Head of caudate nucleus (tissue), 42 donors: ENCODE measurements at places on chromosomes 6 and 20.
A peak's percentile ranks its signal among the peaks of the same experiment; 100 is the strongest.

DNA sequence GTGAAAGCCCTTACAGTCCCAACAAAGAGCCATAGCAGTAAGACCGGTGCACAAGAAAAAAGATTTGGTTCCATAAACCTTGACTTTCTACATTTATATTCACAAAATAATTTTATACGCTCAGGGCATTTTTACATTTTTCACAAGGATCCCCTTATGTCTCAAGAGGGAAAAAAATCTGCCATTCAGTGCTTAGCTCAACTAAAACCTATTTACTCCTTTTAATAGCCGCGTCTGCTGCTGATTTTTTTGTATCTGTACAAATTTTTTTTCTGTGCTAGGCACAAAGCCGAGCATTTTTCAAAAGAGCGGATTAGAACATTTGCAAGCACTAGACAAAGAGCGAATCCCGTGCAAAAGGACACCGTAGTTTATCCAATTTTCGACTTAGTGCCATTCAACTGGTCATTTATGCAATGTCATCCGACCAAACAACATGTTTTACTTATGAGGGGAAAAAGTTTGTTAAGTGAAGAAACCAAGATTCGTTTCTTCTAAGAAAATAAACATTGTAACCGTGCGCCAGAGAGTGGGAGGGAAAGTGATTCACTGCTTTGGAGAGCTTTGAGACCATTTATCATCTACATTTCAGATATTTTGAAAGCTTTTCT, 3.7 kb downstream of the TFAP2D start:
- DNase-seq: no peak

DNA sequence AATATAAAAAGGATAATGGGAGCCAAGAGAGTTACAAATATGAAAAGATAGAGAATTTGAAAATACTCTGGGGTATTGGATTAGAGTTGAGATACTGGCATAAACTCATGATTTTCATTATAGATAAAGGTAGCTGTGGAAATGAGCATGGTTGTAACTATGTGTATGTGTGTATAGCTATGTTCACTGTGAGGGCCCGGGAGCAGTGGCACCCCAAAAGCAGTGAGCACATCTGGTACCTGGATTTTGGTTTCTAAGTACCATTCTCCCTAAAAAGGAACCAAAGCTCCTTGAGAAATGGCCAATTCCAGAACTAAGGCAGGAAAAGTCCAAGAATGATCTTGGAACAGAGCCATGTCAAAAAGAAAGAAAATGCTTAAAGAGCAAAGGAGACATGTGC, 202.4 kb upstream of the QKI start:
- DNase-seq: no peak

GRCh38 chr6:90105506-90106170, 191.0 kb downstream of the BACH2 start:
- DNase-seq: no peak

DNA sequence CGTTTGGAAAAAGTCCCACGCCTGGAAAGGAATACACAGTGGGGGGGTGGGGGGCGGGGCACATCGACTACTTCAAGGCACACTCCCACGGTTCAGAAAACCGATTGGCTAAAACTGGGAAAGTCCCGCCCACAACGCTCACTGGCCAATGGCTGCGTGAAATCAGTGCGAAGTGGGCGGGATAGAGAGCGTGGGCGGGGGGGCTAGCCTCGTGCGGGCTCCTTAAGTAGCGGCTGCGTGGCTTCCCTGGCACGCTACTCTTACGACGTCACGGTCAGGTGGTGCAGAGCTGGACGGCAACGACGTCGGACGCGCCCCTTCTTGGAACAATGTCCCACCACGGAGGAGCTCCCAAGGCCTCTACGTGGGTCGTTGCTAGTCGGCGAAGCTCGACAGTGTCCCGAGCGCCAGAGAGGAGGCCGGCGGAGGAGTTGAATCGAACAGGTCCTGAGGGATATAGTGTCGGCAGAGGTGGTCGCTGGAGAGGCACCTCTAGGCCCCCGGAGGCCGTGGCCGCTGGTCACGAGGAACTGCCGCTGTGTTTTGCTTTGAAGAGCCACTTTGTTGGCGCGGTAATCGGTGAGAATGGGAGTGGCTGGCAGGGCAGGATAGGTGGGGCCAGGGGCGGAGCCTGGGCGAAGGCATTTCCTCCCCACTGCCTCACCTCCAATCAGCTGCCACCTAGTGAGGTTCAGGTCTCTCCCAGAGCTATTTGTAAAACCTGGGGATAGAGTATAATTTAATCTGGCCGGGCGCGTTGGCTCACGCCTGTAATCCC, at the start of gene DDX43:
Gene DDX43, plus strand, starts transcription at position 252 of the 778 bp plus-strand sequence. Its CDS starts 78 bp downstream, at position 330.
- DNase-seq: no peak

- DNase-seq: peak; percentile 8
Measured at GRCh38 chr6:147040121-147040910, 163.9 kb upstream of the STXBP5 start.

- DNase-seq: peak; percentile 78
Measured at GRCh38 chr6:136607932-136608772, 57.9 kb upstream of the MAP7 start.

DNA sequence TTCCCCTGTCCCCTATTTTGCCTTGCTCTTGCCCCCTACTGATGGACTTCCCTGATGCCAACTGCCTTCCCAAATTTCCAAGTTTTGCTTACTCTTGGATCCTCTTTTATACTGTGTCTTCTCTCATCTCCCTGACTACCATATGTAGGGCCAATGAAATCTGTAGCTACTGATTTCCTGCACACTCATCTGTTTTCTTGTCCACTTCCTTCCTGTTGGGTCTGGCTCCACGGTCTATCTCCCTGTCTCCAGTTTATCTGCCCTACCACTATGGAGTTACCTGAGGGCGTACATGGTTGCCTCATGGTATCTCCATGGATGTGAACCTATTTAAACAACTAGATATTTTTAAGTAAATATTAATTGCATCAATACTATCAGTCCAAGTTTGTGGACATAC, 140.3 kb upstream of the MCHR2 start:
- DNase-seq: no peak

DNA sequence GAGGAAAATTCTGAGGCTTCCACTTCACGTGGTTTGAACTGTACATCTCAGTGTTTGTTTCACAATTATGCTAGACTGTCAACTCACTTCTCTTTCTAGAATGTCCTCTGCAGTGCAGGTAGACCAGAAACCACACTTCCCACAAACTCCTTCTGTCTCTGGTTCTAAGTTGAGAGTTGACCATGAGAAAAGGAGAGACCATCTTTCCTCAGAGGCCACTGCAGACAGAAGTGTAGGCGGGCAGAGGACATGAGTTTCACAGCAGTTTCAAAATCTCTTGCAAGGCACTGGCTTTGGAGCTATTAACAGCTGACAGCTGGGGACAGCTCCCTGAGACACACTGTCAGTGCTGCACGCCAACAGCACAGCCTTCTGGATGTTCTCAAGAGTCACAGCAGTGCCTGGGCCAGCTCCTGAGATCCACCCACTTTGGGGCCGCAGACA, 55.4 kb upstream of the MOXD1 start:
- DNase-seq: no peak

DNA sequence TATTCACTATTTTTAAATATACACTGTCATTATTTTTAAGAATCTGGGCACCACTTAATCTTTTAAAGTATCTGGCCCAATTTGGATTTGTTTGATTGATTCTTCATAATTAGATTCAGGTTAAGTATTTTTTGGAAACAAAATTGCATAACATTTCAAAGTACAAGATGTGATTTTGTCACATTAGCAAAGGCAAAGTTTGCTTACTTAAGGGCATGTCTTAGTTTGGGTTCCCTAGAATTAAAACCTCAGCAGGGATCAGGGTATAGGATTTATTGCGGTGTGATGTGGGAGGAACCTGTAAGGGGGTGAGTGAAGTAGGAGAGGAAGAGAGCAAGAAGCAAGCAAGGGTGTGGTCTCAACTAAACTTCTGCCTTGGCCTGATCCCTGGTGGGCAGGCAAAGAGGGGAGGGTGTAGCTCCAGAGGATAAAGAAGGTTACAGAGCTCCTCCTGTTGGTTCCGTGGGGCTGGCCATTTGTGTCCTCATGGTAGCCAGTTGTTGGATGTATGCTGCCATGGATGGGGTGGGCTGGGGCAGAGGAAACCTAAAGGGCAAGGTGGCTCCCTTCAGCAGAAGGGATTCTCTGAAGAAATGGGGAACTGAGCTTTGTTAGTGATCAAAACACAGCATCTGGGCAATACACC, 668.7 kb upstream of the SLC35B3 start:
- DNase-seq: no peak

GRCh38 chr20:50215101-50215690, 24.6 kb downstream of the CEBPB start:
- DNase-seq: no peak

DNA sequence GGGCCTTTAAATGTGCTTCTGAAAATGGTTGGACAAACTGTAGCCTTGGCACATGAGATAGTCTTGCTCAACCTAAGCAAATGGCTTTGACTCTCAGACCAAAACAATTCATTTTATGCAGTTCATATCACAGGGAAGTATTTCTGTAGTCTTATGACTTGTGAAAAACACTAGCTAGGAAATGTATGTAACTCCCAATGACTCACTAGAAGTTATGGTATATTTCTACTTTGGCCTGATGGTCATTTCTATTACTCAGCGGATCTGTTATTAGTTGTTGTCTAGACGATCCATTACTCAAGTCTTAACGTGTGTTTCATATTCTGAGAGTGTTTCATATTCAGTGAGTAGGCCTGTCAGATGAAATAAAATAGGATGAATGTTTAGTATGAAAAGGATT, 1333.5 kb downstream of the KHDRBS2 start:
- DNase-seq: no peak

DNA sequence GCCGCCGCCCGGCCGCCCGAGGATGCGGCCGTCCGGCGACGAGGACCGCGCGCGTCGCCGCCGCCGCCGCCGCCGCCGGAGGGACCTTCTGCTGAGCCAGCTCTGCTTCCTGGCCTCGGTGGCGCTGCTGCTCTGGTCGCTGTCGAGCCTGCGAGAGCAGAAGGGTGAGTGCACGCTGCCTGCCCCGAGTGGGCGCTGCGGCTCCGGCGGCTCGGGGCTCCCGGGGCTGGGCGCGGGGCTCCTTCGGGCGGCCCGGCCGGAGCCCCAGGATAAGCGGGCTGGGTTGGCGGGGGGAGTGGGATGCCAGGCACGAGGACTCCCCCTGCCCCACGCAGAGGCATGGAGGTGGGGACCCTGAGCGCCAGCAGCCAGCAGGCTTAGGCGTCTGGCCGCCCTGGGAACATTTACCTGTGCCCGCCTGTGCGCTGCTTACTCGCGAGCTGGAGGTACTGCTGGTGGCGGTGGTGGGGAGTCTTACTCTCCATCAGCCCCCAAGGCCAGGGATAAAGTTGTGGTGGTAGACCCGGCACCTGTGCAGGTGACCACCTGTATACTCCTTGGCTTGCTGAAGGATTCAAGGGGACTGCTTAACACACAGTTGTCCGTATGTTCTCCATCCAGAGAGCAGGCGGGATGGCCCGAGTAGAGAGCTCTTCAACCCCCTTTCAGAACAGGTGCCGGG, 520 bp downstream of the SLC24A3 start:
- peak; percentile 69 for DNase-seq

- no peak for DNase-seq
Measured at GRCh38 chr6:2247664-2248063, 2.3 kb upstream of the GMDS start.

DNA sequence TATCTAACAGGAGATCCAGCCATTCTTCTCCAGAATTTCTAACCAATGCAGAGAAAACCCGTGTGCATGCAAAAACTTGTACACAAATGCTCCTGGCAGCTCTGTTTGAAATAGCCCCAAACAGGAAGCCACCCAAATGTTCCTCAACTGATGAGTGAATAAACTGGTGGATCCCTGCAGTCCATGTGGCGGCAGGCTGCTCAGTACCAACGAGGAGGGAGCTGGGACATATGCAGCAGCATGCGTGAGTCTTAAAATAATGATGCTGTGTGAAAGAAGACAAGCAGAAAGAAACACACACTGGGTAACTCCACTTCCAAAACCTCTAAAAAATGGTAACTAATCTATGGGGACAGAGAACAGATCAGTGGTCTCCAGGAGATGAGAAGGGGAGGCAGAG, 542.1 kb upstream of the AGPAT4 start:
- no peak for DNase-seq

DNA sequence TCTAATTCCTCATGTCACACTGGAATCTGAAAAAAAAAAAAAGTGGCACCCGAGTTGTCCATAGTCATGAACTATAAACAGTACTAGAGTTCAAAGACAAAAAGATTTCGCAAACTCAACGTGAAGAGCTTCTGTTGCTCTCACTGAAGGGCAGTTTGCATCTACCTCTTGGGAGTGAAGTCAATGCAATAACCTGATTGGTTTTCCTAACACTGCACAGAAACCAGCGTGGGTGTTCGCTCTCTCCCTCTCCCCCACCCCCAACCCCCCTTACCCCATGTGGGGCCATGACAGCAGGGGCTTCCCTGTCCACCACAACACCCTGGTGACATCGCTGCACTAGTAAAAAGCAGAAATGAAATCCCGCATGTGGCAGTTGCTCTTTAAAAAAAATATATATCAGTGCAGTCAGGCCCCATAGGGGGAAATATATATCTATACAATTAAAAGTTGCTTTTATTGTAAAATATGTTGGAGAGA, 66.9 kb downstream of the GMPR start:
- no peak for DNase-seq

GRCh38 chr6:89221129-89221528, 4.0 kb upstream of the GABRR1 start:
- DNase-seq: no peak

GRCh38 chr6:160430203-160430602, 82.0 kb downstream of the SLC22A3 start:
- DNase-seq: no peak

DNA sequence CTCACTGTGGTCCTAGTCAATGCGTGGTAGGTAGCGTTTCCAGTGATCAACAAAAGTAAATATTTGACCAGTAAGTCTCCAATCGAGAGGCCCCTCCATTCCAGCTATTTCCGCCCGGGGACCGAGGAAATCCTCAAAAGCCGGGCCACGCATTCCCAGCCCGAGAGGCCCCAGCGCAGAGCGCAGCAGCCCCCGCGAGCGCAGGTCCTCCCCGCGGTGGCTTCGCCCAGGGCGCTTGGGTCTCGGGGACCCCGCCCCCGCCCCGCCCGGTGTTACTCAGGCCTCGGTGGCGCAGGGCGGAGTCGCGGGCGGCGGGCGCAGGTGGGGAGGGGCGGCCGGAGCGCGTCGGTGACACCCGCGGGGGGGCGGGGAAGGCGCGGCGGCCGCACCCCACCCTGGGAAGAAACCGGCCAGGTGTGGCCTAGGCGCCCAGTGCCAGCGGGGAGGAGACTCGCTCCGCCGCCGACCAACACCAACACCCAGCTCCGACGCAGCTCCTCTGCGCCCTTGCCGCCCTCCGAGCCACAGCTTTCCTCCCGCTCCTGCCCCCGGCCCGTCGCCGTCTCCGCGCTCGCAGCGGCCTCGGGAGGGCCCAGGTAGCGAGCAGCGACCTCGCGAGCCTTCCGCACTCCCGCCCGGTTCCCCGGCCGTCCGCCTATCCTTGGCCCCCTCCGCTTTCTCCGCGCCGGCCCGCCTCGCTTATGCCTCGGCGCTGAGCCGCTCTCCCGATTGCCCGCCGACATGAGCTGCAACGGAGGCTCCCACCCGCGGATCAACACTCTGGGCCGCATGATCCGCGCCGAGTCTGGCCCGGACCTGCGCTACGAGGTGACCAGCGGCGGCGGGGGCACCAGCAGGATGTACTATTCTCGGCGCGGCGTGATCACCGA, at the start of gene DSP:
Gene DSP, plus strand, starts transcription at position 497 of the 890 bp plus-strand sequence. Its CDS starts 245 bp downstream, at position 742.
- DNase-seq: no peak
